Upper lobe of right lung (tissue), 1 donor: ENCODE measurements at places on chromosomes 5 and 9. TPM values are rescaled to one million over a fixed set of nuclear protein-coding genes. Genes with fewer than 3 reads are reported as not detected.

FST gene
- total RNA-seq, result 4.2 TPM

BRINP1 gene
- 1.5 TPM for total RNA-seq

CA9 gene
- total RNA-seq, result 0.55 TPM

MEIKIN gene
- not detected for total RNA-seq

IL3 gene
- not detected for total RNA-seq

PCDHB6 gene
- total RNA-seq, result 0.75 TPM

FSD1L gene
- total RNA-seq, result 4.5 TPM

PDCD1LG2 gene
- total RNA-seq, result 6.3 TPM

SHISAL2B gene
- not detected for total RNA-seq

PCDHA4 gene
- 1.1 TPM for total RNA-seq

SLC6A18 gene
- total RNA-seq, result not detected

DMRT3 gene
- total RNA-seq, result not detected

OTP gene
- total RNA-seq, result not detected

ARSI gene
- total RNA-seq, result 4.0 TPM

MARVELD2 gene
- 32.4 TPM for total RNA-seq

CAMK4 gene
- 3.8 TPM for total RNA-seq

IFNB1 gene
- not detected for total RNA-seq

RNF38 gene
- total RNA-seq, result 49.7 TPM

KLF9 gene
- total RNA-seq, result 91.0 TPM

ECSCR gene
- 47.2 TPM for total RNA-seq

DELE1 gene
- total RNA-seq, result 83.3 TPM

SPINK6 gene
- not detected for total RNA-seq

CTSV gene
- total RNA-seq, result 0.43 TPM

PCDHGB5 gene
- 11.0 TPM for total RNA-seq

MBLAC2 gene
- 4.5 TPM for total RNA-seq

PALM2AKAP2 gene
- total RNA-seq, result 52.4 TPM
